ENCODE measurements at places on chromosomes 13 and 19.

GRCh38 chr13:113110048-113110851 is 4.7 kb downstream of the F7 start:
- DNase-seq, result no peak

DNA sequence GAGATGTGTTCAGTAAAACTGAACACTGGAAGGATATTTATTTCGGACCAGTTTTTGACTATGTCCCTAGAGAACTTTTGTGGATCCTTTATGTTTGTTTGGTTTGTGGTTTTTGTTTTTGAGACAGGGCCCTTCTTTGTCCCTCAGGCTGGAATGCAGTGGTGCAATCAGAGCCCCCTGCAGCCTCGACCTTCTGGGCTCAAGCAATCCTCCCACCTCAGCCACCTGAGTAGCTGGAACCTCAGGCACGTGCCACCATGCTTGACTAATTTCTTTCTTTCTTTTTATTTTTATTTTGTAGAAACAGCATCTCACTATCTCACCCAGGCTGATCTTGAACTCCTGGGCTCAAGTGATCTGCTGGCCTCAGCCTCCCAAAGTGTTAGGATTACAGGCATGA is 955 bp upstream of the ZNF709 start:
- DNase-seq, result no peak

DNA sequence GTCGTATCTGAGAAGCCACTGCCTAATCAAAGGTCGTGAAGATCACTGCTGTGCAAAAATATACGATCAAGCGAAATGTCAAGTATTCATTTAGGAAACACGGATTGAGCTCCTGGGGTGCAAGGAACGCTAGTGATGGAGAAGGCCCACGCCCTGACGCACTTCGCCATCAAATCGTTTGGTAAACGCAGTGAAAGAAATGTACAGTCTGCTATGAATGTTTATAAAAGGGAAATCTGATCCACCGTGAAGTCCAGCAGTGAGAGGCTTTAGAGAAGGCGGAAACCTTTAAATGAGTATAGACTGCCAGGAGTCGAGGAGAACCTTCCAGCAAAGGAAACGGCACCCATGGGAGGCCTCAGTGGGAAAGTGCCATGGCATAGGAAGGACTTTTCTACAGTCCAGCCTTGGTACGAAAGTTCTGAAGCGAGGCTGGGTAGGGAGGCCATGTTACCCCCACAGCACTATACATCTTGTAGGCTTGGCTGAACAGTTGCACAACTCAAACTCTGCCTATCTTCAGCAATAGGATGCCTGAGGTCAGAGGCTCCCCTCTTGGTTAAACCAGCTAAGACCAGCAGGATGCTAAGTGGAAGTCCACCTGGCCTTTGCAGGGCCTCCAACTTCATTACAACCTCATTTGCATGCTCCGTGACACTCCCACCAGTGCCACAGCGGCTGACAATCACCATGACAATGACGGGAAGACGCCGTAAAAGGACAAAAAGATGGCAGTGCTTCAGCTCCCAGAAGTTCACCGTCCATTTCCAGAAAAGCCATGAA is 20.4 kb downstream of the PCID2 start:
- DNase-seq, result no peak

DNA sequence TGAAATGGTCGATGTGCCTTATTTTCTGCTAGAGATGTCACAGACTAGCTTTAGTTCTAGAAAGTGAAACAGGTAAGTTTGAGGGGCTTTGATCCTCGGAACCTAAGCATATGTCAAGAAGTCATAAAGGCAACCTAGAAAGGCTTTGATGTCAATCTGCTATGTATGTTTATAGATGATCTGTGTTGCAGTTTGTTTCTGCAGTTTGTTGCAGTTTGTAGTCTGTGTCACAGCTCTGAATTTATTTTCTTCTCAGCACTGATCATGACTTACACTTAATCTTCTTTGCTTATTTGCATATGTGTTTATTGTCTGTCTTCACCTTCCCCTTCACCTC is 5.9 kb downstream of the LSM14A start:
- no peak for DNase-seq

DNA sequence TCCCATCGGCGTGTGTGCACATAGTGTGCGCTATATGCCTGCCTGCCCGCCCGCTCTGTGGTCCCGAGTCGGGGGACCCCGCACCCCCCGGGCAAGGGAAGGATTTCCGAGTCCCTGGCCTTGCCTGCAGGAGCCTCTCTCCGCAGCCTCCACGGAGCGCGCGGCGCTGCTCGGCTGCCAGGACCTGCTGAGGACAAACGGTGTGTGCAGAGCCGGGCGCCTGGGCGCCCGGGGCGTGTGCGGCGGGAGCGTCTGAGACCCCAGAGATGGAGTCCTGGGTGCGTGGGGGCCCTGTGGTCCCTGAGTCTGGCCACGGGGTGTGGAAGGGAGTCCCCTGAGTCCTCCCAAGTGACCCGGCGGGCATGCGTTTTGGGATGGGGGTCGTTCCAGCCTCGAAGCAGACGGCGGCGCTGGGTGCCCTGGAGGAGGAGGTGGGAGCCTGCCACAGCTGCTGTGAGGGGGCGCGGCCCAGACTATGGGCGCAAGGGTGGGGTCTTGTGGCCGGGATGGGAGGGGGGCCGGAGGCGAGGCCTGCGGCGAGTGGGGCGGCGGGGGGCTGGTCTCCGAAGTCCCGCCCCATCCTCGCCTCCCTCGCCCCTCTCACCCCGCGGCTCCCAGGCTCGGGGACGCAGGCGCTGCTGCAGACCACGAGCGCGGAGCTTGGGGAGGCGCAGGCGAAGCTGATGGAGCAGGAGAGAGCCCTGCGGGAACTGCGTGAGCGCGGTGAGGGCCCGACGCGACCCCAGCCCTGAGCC is 25.3 kb downstream of the CLEC4M start:
- no peak for DNase-seq

- DNase-seq, result no peak
These were observed 1.6 kb upstream of the PCDH8 start for GRCh38 chr13:52850072-52850395.

DNA sequence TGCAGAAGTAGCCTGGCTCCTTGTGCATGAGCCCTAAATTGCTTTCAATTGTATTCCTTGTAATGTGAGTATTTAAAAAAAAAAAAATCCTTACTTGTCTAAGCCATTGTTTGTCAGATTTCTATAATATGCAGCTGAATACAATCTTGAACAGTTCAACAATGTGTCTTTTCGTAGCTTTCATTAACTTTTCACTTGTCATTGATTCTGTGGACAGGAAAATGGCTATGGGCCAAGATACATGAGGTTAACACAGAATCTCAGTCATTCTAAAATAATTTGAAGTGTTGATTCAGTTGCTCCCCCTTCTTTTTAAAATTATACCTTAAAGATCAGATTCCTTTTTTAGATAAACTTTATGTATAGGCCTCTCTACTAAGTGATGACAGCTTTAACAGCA is 395.8 kb upstream of the KLF12 start:
- DNase-seq, result no peak

DNA sequence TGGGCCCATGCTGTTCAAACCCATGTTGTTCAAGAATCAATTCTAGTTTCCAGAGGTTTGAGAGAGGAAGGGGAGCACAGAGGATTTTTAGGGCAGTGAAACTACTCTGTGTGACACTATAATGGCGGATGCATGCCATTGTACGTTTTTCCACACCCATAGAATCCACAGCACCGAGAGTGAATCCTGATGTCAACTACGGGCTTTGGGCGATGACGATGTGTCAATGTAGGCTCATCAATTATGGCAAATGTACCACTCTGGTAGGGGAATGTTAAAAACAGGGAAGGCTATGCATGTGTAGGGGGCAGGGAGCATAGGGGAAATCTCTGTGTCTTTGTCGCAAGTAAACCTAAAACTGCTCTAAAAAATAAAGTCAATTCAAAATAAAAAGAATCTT is 70.7 kb upstream of the UBAC2 start:
- DNase-seq, result no peak

GRCh38 chr19:41307090-41307875 is 2.7 kb upstream of the CCDC97 start:
- no peak for DNase-seq

DNA sequence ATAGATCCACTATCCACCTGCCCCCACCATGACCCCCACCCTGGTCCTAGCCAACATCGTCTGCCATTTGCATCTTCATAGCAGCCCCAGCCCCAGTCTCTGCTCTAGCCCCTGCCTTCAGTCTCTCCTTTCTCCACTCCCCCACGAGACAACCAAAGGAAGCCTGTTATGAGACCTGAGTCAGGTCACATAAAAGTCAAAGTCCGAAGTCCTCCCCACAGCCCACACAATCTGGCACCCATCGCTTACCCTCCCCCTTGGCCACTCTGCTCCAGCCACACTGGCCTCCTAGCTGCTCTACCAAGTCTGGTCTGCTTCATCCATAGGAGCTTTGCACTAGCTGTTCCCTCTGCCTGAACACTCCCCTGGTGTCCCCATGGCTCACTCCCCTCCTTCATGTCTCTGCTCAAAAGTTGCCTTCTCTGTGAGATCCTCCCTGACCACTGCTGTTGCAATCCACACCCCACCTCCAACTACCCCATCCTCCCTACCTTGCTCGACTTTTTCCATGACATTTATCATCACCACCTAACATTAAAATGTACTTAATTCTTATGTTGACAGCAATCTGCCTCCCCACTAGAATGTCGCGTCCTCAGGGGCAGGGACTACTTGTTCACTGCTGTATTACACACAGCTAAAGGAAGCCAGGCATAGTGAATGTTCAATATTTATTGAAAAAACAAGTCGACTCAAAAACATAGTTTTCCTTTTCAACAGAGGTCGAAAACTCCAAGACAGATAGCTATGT is 1.2 kb upstream of the PLEKHG2 start:
- no peak for DNase-seq

GRCh38 chr13:33259296-33259695 is 26.3 kb downstream of the STARD13 start:
- DNase-seq, result no peak

- DNase-seq, result no peak
These were observed 4.0 kb downstream of the CEBPA start for GRCh38 chr19:33298146-33298911.

DNA sequence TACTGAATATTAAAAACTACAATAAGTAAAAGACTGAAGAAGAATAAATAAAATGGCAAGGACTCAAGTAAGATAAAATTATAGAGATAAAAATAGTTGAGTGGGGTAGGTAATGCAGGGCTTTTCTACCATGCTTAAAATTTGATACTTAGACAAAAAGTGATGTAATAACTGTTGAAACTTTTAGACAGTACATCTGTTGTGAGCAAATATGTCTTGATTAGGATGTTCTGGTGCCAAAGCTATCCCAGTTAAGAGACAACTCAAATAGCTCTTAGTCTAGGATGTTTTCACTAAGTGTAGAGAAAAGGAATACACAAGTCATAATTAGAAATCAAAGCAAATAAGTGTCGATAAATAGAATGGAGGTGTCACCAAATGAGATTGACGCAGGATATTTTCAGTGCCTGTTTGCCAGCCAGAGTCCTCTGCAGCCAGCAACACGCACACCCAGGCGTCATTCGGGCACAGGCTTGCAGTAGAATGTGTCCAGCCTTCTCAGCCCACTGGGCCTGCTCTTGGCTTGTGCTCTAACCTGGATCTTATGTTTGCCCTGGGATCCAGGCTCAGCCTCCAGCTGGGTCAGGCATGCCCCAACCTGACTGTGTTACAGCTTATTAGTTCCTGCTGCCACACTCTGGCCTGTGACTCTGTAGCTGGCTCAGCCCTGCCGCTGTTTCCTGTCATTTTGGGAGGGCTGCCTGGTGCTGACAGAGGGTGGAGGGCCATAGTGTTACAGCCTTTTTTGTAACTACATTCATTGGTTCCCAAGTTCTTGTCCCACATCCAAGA is 766.2 kb downstream of the PCDH17 start:
- DNase-seq, result no peak
